ENCODE measurements at places on chromosomes 2 and 18.
A peak's percentile ranks its signal among the peaks of the same experiment; 100 is the strongest.

DNA sequence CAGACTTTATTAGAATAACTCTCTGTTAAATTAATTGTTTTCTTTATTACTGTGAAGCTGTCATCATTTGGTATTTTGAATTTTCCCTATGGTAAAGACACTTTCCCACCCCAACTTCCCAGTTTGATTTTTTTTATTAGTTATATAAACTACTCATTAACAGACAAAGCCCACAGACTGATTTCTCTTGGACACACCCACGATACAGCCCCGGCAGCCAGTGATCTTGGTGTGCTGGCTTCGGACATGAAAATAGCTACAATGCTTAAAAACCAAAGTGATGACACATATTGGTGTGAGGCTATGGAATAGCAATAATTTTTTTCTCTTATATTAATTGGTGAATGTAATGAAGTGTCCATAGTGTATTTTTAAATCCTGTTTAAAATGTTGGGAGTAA, 225.4 kb upstream of the SIX3 start:
- no peak for DNase-seq

GRCh38 chr2:155913356-155913755, 419.2 kb downstream of the NR4A2 start:
- DNase-seq = no peak

GRCh38 chr2:182855376-182855775, 11.1 kb downstream of the FRZB start:
- no peak for DNase-seq

GRCh38 chr2:101410746-101411145, 23.4 kb upstream of the CREG2 start:
- no peak for DNase-seq

- DNase-seq = no peak
Observed at GRCh38 chr18:61992923-61993322, 100.1 kb upstream of the RNF152 start.

DNA sequence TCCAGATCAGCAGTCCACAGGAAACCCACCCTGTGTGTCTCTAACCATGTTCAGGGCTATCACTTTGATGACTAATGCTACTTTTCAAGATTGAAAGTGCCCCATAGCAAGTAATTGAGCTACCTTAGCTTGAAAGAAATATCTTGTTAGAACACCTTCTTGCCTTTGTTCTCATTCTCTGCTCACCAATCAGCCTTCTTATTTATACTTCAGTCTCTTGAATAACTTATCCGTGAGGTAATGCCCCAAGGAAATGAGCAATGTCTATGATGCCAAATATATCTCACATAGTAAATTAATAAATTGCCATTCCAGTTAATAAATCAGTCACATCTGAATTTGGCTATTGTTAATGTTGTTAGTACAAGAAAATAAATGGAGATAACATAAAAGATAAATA, 141.6 kb downstream of the WDPCP start:
- DNase-seq = no peak

DNA sequence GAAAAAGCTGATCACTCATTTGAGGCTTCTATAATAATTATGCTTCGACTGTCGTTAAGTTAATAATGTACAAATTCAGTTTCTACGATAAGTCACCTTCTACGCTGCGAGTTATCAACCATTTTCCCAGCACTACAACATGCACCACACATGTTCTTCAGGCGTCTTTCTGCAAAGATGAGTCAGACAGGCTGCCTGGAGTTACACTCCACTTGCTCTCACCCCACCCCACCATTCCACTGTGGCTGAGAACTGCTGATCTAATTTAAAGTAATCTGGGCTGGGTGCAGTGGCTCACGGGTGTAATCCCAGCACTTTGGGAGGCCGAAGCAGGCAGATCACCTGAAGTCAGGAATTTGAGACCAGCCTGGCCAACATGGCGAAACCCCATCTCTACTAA, 218.6 kb downstream of the DYM start:
- no peak for DNase-seq

GRCh38 chr2:96359310-96359709, 23.7 kb downstream of the NCAPH start:
- peak; percentile 24 for DNase-seq

DNA sequence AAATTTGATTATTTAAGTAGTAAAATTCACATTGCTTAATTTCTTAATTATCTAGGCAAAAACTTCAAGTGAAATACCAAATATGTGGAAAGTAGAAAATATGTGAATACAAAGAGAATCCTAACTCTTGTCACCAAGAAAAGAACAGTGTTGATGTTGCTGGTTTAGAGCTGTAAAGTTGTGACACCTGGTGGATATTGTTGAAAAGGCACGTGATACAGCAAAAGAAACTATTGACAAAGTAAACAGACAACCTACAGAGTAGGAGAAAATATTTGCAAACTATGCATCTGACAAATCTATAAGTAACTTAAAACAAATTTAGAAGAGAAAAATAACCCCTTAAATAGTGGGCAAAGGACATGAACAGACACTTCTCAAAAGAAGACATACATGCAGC, 25.6 kb upstream of the ZC3H15 start:
- DNase-seq = peak; percentile 79

GRCh38 chr2:43228756-43229659, 2.6 kb upstream of the ZFP36L2 start:
- DNase-seq = no peak

DNA sequence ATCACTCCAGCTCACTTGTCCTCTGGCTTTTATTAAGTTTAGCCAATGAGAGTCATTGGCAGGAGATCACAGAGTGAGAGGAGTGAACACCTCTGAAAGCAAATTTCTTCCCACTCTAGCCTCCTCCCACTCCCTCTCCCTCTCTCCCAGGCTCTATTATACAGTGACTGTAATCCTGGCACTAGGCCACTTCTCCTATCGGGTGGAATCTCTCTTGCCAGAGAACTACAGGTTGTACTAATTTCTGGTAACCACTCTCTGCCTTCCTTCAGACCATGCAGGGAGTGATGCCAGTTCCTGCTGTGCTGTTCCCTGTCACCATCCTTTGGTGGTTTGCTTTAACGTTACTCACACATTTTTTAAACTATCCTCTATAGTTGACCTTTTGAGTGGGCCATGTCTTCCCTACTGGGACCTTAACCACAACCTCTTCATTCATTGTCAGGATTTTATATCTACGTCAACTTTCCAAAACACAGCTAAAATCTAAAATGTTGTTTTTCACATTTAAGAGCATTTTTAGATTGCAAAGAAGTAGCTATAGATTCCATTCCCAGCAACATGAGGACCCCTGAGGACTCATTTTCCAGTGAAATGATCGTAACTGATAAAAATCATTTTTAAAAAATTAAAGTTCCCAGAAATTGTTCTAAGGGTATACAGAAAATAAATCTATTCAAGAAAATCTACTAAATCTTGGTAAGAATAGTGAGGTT, 217.1 kb downstream of the MREG start:
- no peak for DNase-seq

DNA sequence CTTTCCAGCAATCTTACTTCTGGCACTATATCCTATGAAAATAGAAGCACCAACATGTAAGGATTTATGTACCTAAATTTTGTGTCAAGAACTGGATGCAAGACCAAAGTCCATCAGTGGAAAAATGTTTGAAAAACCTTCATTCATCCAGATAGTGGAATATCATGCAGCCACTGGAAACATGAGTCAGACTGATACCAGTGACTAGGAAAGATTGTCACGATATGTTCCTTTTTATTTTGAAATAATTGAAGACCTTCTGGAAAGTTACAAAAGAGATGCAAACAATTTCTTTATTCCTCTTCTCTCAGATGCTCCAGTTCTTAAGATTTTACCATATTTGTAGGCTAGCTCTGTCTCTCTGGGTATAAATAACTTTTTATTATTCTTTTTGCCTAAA, 40.5 kb upstream of the IL1R2 start:
- DNase-seq = no peak

- no peak for DNase-seq
Observed at GRCh38 chr2:214737188-214737587, 72.3 kb downstream of the BARD1 start.

DNA sequence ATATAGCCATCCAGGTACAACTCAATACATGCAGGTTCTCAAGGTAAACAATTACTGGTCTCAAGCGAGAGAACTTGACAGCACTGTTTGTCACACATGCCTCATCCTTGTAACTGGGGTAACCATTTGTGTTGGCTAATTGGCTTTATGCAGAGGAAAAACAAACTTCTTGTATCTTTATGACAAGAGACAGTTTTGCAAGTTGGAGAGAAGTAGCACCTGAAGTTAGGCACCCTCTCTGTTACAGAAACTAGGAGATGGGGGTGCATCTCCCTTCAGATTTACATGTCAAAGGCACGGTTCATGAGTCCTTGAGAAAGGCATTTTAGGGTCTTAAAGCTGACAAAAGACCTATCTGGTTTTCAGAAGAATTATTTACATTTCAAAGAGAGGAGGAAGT, 241.7 kb downstream of the CD226 start:
- no peak for DNase-seq

- DNase-seq = no peak
Observed at GRCh38 chr2:62424899-62425298, 81.1 kb downstream of the TMEM17 start.
